ENCODE measurements at places on chromosomes 7 and 10. TPM values are rescaled to one million over a fixed set of nuclear protein-coding genes. Genes with fewer than 3 reads are reported as not detected.

GRCh38 chr10:79910344-79910743, 38.6 kb downstream of the SFTPD start:
- DNase-seq, result no peak

DNA sequence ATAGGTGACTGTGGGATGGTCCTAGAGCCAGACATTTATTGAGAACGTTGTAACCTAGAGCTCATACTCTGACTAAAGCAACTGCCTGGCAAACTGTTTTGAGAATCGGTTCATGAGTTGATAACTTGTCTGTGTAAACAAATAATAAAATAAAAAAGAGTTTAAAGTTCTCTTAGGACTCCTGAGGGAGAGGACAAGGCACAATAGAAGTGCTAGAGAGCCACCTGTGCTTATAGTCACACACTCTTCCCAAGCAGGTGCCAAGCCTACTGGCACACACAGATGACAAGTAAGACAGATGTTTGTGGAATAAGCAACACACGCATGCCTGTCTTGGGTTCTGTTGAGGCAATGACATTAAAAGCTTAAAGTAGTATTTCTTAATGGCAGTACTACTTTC, 7.9 kb downstream of the EDRF1 start:
- no peak for DNase-seq

- DNase-seq, result peak; percentile 82
Measured at GRCh38 chr10:80158598-80159127, 26.1 kb downstream of the PLAC9 start.

GRCh38 chr10:76915316-76915715, 722.3 kb downstream of the KCNMA1 start:
- no peak for DNase-seq

- no peak for DNase-seq
Measured at GRCh38 chr10:11993834-11994468, 48.7 kb downstream of the UPF2 start.

DNA sequence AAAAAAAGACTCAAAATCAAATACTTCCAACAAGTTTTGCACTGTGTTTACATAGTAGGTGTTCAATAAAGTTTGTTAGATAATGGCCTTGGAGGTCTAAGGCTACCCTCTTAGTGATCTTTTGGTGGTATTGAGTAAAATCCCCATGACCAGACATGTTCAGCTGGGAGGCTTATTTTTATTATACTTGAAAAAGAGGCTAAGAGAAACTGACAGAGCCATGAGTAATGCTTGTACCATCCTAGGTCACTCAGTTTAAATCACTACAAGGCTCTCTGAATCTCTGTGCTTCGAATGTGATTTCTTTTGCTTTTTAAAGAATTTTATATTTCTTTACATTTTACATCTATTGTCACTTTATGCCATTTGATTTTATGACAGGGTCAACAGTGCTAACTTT, 90.5 kb downstream of the TWIST1 start:
- DNase-seq, result no peak

Gene HPSE2
- total RNA-seq, result 0.05 TPM

DNA sequence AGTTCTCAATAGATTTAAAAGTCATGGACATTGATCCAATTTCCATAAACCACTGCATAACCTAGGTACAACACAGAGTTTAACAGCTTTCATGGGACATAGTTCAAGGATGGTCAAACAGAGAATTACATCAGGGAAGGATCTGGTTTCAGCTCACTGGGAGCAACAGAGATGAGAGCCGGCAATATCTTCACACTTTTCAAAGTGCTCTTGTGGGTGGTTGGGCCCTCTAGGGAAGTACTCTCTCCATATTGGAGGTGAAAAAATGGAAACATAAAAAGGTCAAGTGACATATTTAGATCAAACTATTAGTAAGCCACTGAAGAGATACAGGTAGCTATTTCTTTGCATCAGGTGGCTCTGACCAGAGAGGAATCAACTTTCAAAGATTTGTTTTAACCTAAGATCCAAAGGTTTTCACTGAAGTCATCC, 61.8 kb upstream of the LRRN3 start:
- DNase-seq, result no peak

DNA sequence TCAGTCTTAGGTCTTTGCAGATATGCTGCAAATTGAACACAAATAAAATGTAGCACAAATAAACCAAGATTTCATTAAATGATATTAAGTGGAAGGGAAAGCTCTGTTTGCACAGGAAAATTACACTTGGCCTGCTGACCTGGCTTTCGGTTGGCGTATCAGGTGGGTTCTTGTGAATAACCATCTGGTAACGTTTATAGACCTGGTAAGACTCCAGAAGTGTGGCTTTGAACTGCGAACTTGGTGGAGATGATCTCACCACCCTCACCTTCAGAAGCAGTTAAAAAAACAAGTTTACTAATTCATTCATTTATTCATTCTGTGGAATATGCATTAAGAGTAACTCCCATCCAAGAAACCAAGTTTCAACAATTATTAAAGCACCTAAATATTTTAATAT, 28.1 kb downstream of the ATE1 start:
- DNase-seq, result no peak

DNA sequence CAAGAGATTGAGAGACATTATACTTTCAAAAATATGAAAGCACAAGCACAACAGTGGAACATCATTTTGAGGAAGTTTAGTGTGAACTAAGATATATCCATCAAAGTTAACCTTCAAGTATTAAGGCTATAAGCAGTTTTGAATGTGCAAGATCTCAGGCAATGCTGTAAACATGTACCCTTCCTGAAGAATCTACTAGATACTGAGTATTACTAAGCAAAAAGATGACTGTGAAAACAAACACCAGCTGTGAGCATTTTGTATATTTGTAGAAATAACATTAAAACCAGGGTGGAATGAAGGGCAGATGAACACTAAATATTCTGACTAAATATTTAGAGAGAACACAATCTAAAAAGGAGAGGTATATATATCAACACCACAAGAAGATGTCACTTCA, 41.3 kb upstream of the ADRA2A start:
- DNase-seq, result no peak

DNA sequence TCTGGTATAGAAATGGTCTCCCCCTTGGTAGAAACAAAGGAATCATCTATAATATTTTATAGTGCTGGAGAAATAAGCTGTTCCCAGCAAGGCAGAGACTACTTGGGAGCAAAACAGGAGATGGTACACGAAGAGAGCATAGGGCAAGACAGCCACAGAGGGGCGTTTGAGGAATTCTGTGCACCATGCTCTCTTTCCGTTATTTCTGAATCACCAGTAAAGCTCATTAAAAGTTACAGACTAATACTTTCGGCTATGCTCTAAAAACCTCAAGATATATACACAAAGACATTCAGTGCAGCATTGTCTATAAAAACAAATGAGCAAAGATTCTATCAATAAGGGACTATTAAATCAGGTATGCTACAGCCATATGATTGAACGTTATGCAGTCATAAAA, 68.5 kb upstream of the FHIP2A start:
- no peak for DNase-seq

GRCh38 chr10:48705401-48705938, 20.8 kb downstream of the WDFY4 start:
- no peak for DNase-seq

- no peak for DNase-seq
Measured at GRCh38 chr7:141456298-141456697, 94.9 kb upstream of the AGK start.

- no peak for DNase-seq
Measured at GRCh38 chr10:35889971-35890675, 248.0 kb upstream of the FZD8 start.

- no peak for DNase-seq
Measured at GRCh38 chr7:155744971-155745683, 67.1 kb downstream of the SHH start.

GRCh38 chr10:49010295-49010694, 70.7 kb upstream of the LRRC18 start:
- no peak for DNase-seq

GRCh38 chr7:128409596-128410450, at the start of gene IMPDH1:
IMPDH1 (minus strand) TSS chr7:128409982; CDS start chr7:128409901, 81 bp downstream.
- DNase-seq, result peak; percentile 48

- no peak for DNase-seq
Measured at GRCh38 chr10:24239289-24240040, 30.5 kb downstream of the KIAA1217 start.
